8988T (cell line): ENCODE measurements at places on chromosomes 3 and 15.
A peak's percentile ranks its signal among the peaks of the same experiment; 100 is the strongest.

GRCh38 chr3:278300-279064 lies 81.9 kb downstream of the CHL1 start:
- DNase-seq = no peak

GRCh38 chr15:77516786-77517185 lies 96.1 kb downstream of the HMG20A start:
- no peak for DNase-seq

DNA sequence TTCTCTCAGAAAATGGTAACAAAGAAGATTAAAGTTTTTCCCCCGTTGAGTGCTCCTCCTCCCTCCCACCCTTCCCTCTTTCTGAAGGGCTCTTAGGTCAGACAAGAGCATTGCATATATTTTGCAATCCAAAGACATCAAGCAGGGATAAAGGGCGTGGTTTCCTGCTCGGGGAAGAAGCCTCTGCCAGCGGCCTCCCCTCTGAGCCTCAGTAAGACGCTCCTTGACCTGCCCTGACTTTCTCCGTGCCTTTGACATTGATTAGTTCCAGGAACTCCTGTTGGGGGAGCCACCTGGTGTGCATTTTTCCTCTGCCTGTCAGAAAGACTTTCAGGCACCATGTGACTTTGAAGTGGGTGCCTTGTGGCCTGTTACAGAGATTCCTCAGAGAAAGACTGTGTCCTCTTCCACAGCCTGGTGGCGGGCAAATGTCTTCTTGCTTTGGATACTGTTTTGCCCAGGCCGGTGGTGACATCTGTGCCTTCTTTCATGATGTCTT lies 87.2 kb upstream of the TBL1XR1 start:
- DNase-seq = no peak

- DNase-seq = no peak
These were observed 220.1 kb downstream of the MCTP2 start for GRCh38 chr15:94451466-94451865.

DNA sequence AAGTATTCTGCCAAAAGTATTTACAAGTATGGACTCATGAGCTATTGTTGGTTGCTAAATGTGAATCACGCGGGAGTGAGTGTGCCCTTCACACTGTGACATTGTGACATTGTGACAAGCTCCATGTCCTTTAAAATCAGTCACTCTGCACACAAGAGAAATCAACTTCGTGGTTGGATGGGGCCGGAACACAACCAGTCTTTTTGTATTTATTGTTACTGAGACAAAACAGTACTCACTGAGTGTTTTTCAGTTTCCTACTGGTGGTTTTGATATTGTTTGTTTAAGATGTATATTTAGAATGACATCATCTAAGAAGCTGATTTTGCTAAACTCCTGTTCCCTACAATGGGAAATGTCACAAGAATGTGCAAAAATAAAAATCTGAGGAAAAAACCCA lies 30.3 kb downstream of the SYNM start:
- DNase-seq = no peak

DNA sequence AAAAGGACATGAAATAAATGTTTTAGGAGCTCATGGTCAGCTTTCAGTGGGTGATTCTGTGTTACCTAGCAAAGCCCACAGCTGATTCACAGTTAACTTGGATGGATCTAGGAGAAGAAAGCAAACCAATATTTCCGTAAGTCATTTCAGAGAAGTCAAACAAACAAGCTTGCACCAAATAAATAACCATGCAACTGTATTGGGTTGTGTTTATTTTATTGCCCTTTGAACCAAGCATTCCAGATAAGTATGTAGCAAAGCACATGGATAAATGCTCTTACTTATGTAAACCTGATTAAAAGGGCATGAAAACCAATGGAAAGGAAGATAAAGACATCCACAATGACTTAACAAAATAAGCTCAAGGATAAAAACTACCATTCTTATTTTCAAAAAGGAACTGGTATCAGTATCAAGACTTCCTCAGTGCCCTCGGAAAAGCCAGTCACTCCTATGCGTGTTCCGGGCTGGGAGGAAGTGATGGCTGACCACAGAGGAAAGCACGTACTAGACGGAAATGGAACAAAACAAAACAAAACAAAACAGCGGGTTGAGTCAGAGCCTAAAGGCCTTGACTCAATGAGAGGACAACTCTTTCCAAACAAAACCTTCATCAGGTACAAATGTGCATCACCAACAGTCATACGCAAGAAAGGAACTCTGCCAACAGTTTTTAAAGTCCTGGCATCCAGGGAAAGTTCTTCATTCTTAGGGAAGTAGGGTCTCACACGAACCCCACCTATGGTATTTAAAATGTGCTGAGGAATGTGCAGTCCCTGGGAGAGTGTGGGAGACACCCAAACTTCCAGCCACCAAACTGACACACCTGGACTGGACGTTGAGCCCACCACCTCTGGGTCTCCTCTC lies 103.3 kb downstream of the SNRK start:
- DNase-seq = no peak

GRCh38 chr15:35330916-35331315 lies 215.0 kb downstream of the DPH6 start:
- DNase-seq = no peak

- DNase-seq = no peak
These were observed 264.1 kb downstream of the CD47 start for GRCh38 chr3:107826727-107827126.

- no peak for DNase-seq
These were observed 16.1 kb downstream of the ZNF106 start for GRCh38 chr15:42474827-42475226.

DNA sequence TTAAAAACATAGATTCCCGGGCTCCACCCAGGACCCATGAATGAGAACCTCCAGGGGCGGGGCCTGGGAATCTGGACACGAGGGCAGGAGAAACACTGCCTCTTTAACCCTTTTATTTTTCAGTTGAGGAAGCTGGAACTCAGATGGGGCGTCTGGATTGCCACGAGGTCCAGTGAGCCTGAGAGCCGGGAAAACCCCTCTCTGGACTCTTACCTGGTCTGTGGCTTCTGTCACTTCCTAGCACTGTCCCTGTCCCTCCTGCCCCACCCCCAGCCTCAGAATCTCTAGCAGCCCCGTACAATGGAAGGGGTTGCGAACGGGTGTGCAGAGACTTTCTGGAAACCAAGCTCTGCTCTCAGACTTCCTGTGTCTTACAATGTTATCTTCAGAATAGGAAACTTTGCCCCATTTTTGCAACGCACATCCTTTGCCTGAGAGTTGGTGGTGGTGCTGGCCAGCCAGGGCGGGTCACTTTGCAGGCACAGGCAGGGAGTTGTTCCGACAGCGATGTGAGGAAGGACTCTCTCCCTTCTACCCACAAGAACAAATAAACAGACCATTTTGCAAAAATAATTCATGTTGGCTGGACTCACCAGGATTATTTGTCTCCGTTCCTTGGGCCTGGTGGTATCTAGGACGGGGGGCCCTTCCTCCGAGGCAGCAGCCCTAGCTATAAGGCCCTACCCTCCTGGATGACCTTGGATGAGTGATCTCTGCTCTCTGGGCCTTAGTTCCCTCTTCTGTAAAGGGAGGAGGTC lies 59.1 kb downstream of the SMAD6 start:
- no peak for DNase-seq

DNA sequence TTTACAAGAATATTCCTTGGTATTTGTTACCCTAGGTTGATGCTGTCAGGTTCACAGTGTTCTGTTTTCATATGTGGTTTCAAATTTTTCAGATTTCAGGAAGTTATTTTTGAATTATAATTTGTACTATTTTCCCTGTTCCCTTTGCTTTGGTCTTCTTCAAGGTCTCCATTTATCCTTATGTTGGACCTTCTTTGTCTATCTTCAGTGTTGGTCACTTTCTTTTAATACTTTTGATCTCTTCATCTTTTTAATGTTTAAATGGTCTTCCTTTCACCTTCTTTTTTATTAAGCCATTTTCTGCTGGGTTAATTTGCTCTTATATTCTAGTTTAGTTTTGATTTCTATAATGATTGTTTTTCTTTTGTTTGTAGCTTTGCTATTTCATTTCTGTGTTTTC lies 61.3 kb downstream of the KLHL25 start:
- DNase-seq = no peak

DNA sequence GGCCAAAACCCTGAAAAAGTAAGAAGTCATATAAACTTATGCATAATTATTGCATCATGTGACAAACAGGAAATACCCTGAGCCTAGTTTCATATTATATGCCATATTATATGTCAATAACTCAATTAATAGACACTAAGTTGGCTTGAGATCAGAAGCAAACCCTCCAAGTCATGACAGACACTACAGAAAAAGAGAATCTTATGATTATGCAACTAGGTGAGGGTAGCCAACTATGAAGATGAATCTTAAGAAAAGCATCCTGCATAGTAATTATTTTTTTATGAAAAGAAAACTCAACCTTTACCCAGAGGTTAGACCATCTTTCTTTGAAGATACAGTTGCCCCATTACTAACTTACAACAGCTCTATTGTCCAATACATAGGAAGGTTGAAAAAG lies 192.4 kb upstream of the VEPH1 start:
- DNase-seq = no peak

GRCh38 chr3:99875929-99876841 lies 58.5 kb downstream of the CMSS1 start:
- no peak for DNase-seq

DNA sequence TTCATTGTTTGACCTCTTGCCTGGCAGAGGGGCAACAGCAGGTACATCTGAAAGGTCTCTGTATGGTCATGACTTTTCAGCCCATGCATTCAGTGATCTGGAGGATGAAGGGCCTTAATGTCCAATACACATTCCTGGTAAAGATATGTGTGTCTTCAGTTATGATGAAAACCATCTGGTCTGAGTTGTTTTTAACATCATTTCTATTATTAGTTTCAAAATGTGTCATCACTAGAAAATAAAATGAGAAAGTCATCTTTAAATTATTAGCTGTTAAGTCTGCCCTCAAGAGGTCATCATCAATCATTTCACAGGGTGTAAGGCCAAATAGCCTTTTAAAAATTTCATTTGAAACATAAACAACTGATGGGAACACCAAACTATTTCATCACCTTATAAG lies 92.1 kb upstream of the PLSCR4 start:
- DNase-seq = no peak

- no peak for DNase-seq
These were observed 57.7 kb downstream of the DNAJB8 start for GRCh38 chr3:128408693-128409623.

- DNase-seq = no peak
These were observed 122.0 kb downstream of the WDR76 start for GRCh38 chr15:43948691-43949325.

GRCh38 chr3:102536456-102536855 lies 101.6 kb downstream of the ZPLD1 start:
- peak; percentile 11 for DNase-seq

- no peak for DNase-seq
These were observed 298.2 kb upstream of the SATB1 start for GRCh38 chr3:18723206-18723810.

DNA sequence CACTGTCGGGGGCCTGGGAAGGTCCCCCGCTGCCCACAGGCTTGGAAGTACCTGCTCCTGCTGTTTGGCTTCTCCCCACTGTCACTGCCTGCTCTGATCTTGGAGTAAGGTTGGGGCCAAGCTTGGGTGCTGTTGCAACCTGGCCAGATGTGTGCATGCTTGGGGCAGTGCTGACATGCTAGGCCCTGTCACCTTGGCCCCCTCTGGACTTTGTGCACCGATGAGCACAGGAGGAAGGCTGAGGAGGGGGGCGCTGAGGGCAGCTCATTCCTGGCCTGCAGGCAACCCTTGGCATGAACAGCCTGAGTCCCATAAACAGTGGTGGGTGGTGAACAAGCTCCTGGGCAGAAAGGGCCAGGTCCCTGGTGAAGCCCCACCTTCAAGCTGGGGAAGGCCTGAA lies 4.0 kb upstream of the XCR1 start:
- DNase-seq = no peak

- DNase-seq = no peak
These were observed 1.3 kb downstream of the RNU5B-1 start for GRCh38 chr15:65305776-65306175.

DNA sequence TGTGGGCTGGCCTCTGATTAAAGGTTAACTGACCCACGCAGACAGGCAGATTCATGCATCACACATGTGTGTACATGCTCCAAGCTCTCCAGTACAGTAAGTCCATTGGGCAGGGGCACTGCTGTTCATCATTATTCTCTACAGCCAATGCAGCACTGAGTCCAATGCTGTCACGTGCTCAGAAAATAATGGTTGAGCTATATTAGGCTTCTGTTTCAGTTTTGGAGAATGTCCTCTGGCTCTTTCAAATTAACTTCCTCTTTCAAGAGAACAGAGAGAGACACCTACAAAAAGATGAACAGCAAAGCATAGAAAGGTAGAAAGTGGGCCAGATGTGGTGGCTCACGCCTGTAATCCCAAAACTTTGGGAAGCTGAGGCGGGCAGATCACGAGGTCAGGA lies 202.6 kb downstream of the MEX3B start:
- no peak for DNase-seq

DNA sequence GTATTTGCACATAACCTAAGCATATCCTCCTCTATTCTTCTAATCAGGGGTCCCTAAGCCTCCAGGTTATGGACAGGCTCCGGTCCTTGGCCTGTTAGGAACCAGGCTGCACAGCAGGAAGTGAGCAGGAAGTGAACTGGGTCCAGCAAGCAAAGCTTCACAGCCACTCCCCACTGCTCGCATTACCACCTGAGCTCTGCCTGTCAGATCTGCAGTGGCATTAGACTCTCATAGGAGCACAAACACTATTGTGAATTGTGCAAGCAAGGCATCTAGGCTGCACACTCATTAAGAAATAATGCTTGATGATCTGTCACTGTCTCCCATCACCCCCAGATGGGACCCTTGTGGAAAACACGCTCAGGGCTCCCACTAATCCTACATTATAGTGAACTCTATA lies 9.8 kb downstream of the MSL2 start:
- no peak for DNase-seq

GRCh38 chr3:110198717-110199587 lies 861.6 kb upstream of the DPPA4 start:
- DNase-seq = no peak

DNA sequence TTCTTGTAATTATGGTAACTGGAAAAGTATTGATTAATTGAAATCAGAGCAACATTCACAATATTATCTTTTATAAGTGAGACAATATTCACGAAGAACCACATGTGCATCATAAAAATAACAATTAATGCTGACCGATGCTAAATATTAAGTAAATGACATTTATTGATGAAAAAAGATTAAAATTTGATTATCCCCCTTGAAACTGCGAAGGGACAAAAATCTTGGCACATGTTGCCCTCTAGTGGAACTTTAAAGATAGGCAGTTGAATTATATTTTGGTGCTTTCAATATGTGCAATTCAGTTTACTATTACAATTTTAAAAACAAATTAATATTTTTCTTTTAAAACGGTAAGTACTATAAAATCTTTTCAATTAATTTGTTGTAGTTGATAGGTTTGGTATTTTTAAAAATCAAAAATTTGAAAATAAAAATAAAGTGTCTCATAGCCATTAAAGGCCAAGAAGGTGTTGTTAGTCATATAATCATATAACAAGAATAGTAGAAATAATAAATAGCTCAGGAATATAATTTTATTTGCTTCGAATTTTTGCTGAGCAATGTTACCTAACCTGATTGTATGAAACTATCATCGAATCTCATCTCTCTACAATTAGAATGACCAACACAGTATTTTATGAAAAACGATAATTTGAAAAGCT lies 270.2 kb downstream of the ROBO1 start:
- DNase-seq = no peak

- DNase-seq = no peak
These were observed 33.9 kb upstream of the SLC41A3 start for GRCh38 chr3:126117786-126118185.
